Posterior vena cava (tissue), 2 donors: ENCODE measurements at places on chromosomes 2 and 18. TPM values are rescaled to one million over a fixed set of nuclear protein-coding genes. Genes with fewer than 3 reads are reported as not detected.

Gene PRSS56
- not detected for total RNA-seq

DNA sequence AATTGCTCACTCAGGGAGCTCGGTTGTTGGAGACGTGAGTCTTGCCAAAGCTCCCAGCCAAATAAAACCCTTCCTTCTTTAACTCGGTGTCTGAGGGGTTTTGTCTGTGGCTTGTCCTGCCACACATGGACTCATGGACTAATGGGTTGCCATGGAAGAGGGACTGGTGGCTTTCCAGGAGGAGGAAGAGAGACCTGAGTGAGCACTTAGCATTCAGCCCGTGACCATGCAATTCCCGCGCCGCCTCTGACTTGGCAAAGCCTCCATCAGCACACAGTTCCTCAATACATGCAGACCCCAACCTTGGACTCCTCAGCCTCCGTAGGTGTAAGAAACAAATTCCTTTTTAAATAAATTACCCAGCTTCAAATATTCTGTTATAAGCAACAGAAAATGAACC is 57.3 kb upstream of the TMEM18 start:
- no peak for DNase-seq

Gene PSMG2
- total RNA-seq: 60.6 TPM

GRCh38 chr18:1075322-1075721 is 170.7 kb downstream of the ADCYAP1 start:
- no peak for DNase-seq

Gene PDCL3
- total RNA-seq: 39.4 TPM
